CD4-positive, alpha-beta T cell (primary cell): ENCODE measurements at places on chromosomes 16 and 17.
A peak's percentile ranks its signal among the peaks of the same experiment; 100 is the strongest.

DNA sequence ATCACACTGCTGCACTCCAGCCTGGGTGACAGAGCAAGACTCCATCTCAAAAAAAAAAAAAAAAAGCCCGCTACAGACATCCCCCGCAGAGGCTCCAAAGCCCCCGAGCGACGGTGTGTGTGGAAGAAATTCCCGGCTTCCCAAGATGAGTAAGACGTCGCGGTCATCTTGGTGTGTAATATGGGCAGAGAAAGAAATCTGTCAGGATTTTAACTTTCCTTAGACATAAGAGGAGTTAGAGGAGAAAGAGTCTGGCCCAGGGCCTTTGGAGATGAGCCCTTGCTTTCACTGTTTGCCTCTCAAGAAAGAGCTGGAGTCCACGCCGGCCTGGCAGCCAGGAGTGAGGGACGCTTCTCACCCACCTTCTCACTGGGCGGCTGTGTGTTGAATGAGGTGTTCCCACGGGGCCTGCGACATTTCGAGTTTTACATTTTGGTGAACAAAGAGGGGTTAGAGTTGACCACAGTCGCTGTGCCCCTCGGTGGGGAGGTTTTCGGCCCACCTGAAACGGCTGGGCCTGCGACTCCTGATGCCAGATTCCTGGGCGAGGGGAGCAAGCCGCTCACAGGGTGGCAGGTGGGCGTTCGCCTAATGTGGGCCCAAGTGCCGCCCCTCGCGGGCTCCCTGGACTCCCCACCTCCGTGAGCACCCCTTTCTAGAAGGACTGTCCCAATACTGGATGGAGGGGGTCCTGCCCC is 17.9 kb downstream of the C1QTNF1 start:
- H3K4me1 ChIP-seq = peaks cover 8% of the 10 kb centered on the region
- no peak overlapping the region for H3K27ac ChIP-seq
- H3K36me3 ChIP-seq = no peaks in the 10 kb centered on the region
- no peak overlapping the region for H3K4me3 ChIP-seq
- no peak for DNase-seq

DNA sequence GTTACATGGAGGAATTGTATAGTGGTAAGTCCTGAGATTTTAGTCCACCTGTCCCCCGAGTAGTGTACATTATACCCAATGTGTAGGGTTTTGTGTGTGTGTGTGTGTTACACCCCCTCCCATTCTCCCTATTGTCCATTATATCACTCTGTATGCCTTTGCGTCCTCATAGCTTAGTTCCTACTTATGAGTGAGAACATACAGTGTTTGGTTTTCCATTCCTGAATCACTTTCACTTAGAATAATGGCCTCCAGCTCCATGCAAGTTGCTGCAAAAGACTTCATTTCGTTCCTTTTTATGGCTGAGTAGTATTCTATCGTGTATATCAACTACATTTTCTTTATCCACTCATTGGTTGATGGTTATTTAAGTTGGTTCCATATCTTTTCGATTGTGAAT is 635 bp upstream of the FA2H start:
- H3K4me1 ChIP-seq = peaks cover 12% of the 10 kb centered on the region
- H3K27me3 ChIP-seq = peaks cover 32% of the 10 kb centered on the region
- H3K4me3 ChIP-seq = no peak overlapping the region
- DNase-seq = no peak

- DNase-seq = no peak
- no peaks in the 10 kb centered on the region for H3K4me1 ChIP-seq
- no peaks in the 10 kb centered on the region for H3K27me3 ChIP-seq
Measured at GRCh38 chr17:32862940-32863339, 14.0 kb downstream of the MYO1D start.

DNA sequence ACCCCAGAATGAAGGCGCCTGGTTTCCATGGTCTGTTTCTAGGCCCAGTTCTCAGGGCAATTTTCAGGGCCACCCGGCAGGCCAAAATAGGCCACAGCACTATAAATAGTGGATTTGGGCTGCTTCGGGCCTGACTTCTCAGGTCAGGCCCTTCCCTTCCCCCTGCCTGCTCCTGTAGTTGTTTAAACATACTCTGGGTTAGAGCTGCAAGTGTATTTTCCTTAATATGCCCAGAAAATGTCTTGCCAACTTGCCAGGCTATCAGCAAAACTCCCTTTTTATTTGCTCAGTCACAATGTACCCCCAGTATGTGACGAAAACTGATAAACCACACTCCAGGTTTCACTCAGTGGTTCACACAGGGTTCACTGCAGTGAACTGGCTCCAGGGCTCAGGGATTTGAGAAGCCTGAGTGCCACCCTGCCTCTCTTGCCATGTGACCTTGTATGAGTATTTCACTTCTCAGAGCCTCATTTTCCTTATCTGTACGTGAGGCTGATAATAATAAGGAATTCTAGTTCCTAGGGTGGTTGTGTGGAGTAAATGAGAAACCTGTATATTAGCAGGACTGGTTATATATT is 76.5 kb downstream of the GPRC5B start:
- no peaks in the 10 kb centered on the region for H3K27me3 ChIP-seq
- no peak for DNase-seq
- peaks cover 21% of the 10 kb centered on the region for H3K4me1 ChIP-seq
- no peaks in the 10 kb centered on the region for H3K36me3 ChIP-seq

GRCh38 chr17:75087558-75088453 is at the start of gene SLC16A5:
Gene SLC16A5 (plus strand): TSS chr17:75087954. CDS start chr17:75093637, 5,683 bp downstream.
- peak within 1 kb of the TSS; percentile 74 for H3K4me3 ChIP-seq
- H3K27ac ChIP-seq = peak within 1 kb of the TSS; percentile 53
- peak; percentile 41 for DNase-seq
- no peaks in the 10 kb centered on the region for H3K36me3 ChIP-seq

DNA sequence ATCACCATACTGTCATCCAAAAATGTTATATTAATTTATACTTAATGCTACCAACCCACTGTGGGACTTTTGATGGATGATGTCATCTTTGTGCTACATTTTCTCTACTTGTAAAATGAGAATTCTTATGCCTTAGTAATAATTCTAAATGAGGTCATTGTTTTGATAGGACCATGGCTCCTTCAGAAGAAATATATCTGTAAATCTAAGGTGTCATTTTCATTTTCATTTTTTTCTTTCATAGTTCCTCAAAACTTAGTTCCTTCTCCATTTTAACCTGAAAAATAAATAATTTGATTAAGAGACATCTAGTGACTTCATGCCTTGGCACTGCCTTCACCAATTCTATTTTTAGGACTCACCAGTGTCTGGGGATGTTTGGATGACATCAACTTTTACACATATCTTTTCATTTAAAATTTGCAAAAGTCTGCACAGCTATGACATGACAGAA is 48.7 kb downstream of the GPRC5B start:
- no peak overlapping the region for H3K4me3 ChIP-seq
- no peak overlapping the region for H3K27ac ChIP-seq
- no peaks in the 10 kb centered on the region for H3K27me3 ChIP-seq
- no peak for DNase-seq

- no peak overlapping the region for H3K27ac ChIP-seq
- H3K36me3 ChIP-seq = no peaks in the 10 kb centered on the region
- no peaks in the 10 kb centered on the region for H3K4me1 ChIP-seq
- H3K27me3 ChIP-seq = peaks cover 5% of the 10 kb centered on the region
Measured at GRCh38 chr16:54178478-54178976, 108.1 kb downstream of the IRX3 start.

- DNase-seq = no peak
- no peak overlapping the region for H3K27ac ChIP-seq
- peaks cover 25% of the 10 kb centered on the region for H3K4me1 ChIP-seq
- peaks cover 6% of the 10 kb centered on the region for H3K36me3 ChIP-seq
Measured at GRCh38 chr16:28213396-28213795, 1.6 kb upstream of the XPO6 start.

DNA sequence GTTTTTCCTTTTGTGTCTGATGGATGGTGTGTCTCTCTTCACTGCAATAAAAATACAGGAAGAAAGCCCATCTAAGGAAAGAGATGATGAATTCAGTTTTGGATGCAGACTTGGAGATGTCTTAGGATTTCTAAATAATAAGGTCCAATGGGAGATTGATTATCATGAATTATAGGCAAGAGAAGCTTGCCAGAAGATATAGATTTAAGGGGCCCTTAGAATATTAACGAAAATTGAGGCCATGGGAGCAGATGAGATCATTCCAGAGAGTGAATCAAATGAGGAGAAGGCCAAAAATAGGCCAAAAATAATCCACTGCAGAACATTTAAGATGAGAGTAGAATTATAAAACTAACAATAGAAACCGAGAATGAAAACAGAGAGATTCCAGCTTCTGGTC is 63.1 kb downstream of the KCNJ2 start:
- H3K27ac ChIP-seq = no peak overlapping the region
- no peaks in the 10 kb centered on the region for H3K27me3 ChIP-seq
- H3K36me3 ChIP-seq = no peaks in the 10 kb centered on the region
- H3K4me1 ChIP-seq = no peaks in the 10 kb centered on the region
- H3K4me3 ChIP-seq = no peak overlapping the region
